ENCODE measurements at places on chromosomes 11 and 22.

- DNase-seq, result no peak
Observed at GRCh38 chr11:65872586-65873317, at the start of gene EFEMP2. Gene EFEMP2, minus strand, starts transcription at chr11:65872800. Its CDS starts 446 bp downstream, at chr11:65872354.

DNA sequence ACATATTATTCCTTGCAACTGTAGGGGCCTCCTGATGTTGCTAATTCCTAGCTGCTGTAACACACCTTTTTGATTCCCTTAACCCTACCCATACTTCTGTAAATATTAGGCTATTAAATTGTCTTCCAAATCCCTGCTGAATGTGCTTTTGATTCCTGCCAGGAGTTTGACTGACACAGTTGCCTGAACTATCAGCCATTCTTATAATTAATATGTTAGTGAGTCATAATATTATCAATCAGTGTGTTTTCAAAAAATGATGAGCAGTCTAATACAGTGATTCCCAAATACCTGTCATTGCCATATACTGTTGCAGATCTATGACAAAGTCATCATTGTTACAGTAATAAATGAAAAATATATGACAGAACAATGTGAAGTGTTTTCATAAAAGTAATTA is 15.9 kb upstream of the FANCF start:
- no peak for DNase-seq

- DNase-seq, result no peak
Observed at GRCh38 chr22:50251477-50252081, 514 bp upstream of the HDAC10 start.

DNA sequence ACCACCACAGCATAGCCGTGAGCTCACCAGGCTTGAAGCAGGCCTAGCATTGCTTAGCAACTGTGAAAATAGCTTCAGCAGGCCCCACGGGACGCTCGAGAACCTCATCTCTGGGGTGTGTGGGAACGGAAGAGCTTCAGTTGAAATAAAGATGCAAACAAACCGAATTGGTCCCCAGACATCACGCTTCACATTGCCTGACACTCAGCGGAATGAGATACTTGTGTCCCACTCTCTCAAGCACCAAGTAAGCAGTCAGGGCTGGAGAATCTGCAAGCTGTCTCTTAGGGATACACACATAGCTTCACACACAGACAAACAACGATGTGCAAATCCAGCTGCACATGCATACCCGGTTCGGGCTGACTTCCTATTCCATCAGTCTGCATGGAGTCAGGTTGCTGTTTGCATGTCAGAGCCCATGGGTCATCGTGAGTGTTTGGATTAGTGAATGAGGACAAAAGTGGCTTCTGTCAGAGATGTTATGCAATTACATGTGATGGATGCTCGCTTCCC is 205.7 kb downstream of the SNX19 start:
- DNase-seq, result no peak

DNA sequence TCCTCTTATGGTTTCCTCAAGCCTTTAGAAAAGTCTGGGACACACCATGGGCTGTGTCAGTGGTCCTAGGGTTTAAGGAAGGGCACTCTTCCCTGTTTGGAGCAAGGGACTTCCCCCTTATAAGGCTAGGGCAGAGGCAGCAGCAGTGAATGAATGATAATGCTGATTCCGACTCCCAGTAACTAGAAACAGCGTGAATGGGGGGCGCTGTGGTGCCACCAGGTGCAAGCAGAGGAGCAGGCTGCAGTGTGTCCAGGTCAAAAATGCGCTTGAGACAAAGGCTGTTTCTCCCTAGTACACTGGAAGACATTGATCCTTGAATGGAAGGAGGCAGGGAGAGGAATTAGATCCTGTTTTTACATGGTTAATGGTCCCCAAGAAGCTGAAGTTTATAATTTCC is 11.6 kb upstream of the RIC3 start:
- no peak for DNase-seq

GRCh38 chr11:9136741-9137140 is 45.3 kb upstream of the SCUBE2 start:
- no peak for DNase-seq

DNA sequence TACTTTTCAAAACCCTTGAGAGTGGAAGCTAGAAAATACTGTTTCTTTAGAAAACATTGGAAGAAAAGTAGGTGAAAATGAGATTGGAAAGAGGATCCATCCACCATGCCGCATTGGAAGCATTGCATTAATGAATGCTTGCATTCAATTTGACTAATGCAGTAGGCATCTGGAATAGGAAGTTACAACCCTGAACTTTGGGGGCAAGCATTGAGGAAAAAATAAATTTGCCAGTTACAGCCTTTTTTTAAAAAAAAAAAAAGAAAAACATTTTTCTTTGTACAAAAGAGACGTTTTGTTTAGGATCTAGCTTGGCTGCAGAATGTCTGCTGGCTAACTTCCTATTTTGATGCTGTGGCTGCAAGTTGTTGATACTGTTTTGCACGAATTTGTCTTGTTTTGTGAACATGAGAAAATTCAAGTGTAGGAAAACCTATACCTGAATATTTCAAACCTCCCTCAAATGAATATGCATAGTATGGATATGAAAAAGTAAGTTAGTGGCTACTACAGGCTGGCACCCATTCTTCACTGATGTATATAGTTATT is 28.1 kb downstream of the RTN3 start:
- no peak for DNase-seq

DNA sequence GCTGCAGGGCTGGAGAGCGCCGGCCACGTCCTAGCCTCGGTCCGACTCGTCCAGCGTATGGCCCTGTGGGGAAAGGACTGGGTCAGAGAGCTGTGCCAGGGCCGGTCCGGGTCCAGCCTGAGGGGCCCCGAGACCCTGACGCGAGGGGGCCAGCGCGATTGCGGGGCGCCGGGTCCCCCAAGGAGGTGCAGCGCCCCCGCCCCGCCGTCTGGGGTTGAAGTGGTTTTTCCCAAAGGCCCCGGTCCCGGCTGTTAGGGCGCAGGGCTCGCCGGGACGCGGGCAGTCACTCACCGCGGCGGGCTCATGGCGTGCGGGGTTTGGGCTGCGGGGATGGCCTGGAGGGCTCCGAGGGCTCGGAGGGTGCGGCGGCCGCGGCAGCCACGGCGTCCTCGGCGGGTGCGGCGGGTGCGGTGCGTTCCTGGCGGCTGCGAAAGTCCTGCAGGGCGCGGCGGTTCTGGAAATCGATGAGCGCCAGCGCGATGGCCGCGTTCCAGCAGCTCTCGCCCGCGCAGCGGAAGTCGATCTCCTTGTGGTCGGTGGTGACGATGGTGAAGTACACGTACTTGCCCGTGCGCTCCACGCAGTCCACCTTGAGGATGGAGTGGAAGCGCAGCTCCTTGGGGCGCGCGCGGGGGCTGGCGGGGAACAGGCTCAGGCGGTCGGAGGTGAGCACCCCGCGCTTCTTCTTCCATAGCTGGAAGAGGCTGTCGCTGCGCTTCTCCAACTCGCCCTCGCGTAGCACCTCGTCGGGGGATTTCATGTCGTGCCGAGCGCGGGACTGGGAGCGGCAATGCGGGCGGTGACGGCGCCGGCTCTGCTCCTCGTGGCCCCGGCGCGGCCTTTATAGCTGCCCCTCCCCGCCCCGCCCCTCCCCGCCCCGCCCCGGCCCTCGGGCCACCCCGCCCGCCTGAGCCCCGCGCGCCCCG is at the start of gene PHLDA2:
TSS of gene PHLDA2 (minus strand) at position 816 of the 926 bp plus-strand sequence. CDS start at position 760, 56 bp downstream.
- no peak for DNase-seq
